ENCODE measurements at places on chromosomes 6 and 20.

DNA sequence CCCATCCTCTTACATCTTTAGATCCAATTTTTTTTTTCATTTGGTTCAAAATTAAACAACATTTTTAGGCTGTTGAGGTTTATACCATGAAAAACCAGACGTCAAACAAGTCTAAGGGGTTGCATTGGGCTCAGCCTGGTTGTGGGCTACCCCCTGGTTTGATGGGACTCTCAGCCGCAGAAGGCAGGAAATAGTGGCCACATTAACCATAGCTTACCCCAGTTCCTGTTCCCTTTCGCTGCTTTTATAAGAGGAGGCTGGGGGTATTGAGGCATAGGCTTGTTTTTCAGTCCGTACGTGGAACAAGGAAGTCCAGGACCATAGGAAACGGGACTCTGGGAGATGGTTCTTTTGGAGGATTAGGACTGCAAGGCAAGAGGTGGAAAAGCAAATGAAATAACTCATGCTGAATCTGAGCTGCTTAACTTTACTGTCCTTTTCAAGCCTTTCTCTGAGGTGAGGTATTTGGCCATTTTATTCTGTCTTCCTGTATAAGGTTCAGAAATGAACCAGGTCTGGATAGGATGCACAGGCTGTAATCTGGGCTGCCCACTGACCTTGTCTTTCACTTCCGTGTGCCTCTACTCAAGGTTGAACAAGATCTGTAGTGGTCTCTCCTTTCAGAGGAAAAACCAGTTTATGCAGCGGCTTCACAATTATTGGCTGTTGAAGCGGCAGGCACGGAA is 7.7 kb downstream of the BRPF3 start:
- DNase-seq = no peak

GRCh38 chr20:58753267-58753921 is 60.8 kb downstream of the NPEPL1 start:
- no peak for DNase-seq

DNA sequence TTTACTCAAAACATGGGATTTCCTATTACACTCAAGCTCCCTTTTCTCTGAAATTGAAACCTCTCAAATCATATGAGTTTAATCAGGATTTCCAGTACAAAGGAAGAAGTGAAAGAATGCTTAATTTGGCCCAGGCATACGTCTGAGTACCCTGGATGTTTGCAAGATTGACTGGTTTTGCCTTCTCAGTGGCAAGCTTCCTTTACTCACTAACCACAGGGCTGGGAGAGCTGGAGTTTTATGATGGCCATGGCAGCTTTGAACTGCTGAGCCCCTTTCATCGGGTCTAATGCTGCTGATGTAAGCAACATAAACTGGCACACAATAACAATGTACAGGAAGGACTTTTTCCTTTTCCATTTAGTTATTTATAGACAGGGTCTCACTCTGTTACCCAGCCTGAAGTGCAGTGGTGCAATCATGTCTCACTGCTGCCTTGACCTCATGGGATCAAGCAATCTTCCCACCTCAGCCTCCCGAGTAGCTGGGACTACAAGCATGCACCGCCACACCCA is 194.8 kb downstream of the SLC35F1 start:
- DNase-seq = no peak

DNA sequence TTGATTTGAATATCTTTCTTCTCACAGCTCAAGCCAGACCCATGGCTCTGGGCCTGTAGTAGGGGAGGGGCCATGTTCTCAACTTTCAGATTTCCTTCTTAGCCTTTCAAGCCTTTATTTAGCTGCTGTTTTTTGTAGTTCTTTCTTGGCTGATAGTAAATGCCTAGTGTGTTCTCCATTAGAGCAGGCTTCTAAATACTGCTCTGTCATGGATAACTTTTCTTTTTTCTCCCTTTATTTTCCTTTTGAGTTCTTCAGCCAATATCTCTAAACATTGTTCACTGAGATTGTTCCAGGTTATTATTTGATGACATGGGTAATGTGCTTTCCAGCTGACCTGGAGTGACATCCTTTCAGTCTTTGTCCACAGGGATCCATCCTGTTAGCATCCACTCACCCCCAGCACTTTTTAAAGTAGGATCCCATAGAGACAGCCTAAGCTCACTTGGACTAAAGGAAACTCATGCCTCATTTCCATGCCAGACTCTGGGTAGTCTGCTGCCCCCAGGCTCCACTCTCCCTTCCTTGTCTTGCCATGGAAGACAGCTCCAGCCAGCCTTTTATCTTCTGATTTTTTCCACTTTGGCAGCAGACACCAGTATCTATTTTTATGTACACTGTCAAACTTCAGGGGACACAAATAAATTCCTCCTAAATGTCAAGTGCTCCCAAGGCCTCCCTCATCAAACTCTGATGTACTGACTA is 645.6 kb downstream of the RNF144B start:
- DNase-seq = no peak

All from amniotic stem cell (primary cell).